ENCODE measurements at places on chromosomes 4 and X.

- DNase-seq = no peak
These were observed 72.8 kb downstream of the FHIP1A start for GRCh38 chr4:151481813-151482212.

DNA sequence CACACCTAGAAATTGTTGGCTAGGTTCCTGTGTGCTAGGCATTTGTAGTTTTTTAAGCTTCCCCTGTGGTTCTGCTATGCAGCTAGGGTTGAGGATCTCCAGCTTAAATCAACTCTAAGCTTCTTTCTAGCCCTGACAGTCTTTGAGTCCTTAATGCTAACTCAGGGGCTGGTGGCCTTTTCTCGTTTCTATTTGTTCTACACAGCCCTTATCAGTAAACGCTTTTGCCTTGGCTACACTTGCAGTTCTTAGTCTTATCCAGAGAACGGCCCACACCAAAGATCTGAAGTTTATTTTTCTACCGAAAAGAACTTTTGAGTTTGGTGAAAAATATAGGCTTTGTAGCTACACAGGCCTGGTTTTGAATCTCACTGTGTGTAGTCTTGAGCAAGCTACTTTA is 212.0 kb downstream of the DHX15 start:
- no peak for DNase-seq

DNA sequence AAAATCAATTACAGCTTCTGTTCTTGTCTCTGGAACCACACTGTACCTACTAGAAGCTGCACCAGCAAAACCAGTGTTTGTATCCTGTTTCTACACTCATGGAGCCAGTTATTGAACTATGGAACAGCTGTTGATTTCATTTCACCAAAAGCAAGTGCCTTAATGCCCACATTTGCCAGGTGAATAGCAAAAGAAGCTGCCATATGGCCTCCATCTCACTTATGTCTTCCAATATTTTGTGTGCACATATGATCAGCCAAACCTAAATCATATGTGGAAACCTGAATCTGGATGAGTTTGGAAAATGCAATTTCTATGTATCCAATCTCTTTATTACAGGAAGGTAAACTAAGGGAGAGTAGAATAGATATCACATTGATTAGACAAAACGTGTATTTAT is 415.8 kb upstream of the GRID2 start:
- no peak for DNase-seq

DNA sequence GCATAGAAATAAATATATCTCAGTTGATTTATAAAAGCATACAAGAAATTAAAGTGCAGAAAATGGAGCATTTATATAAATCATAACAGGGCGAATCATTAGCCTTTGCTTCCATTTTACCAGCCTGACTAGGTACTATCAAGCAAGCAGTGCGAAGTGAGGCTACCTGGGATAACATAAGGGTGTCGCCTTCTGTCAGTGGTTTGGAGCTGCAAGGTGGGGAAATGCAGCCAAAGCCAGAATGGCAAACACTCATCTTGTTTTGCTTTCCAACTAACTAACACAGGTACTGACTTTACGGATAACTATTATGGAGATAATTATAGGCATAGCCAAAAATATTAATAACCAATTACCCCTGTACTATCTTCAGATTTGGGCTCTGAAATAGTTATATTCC is 1459.8 kb downstream of the RAPGEF2 start:
- no peak for DNase-seq

DNA sequence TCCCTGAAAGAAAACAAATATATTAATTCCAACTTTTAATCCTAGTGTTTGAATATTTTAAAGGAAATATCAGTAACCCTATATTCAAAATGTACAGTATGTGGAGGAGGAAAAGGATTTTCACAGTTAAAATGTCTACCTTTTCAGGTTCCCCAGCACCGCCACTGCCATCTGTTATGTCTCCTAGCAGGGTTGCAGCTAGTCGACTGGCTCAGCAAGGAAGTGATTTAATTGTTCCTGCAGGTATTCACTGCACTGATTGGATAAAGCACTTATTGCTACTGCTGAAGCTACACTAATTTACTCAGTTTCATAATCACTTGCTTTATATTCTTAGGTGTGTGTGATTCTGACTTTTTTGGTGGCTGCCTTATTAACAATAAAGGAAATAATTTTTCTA is 65.5 kb upstream of the FHDC1 start:
- DNase-seq = no peak

GRCh38 chrX:22800360-22800759 is 199.4 kb upstream of the DDX53 start:
- no peak for DNase-seq

DNA sequence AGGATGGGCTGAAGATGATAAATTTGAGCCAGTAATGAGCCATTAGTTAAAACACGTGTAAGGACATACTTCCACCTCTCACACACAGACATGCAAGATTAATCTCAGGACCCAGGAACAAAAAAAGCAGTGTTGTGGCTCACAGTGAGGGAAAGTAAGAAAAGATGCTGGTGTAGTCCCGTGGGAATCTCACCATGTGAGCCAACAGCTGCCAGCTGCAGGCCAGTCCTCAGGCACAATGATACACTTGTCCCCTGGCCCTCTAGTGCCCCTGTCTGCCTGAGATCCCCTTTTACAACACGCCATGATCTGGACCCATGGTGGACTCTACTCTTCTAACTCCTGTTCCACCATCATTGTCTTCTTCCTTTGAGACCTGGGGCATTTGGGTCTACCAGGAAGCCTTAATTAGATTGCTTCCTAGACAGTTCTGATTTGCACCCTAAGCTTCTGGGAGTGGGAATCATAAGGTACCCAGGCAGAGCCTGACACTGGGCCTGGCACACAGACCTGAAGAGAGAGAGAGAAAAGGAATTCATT is 194.7 kb downstream of the STIM2 start:
- no peak for DNase-seq

DNA sequence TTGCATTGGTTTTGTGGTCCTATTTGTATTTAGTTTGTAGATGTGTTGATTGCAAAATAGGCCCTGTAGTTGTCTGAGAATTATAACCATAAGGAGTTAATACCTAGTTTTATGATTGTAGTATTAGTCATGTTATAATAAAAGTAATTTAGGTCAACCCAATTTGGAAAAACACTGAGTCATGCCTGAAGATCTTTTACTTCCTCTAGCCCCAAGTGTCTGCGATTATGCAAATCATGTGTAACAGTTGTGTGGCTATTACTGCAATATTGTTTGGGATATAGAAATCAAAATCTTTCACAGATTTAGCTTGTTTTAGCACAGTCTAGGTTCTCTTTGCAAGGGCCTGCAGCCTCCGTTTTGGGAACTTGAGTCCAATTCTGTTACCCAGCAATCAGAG is 12.6 kb downstream of the SRD5A3 start:
- peak; percentile 38 for DNase-seq

DNA sequence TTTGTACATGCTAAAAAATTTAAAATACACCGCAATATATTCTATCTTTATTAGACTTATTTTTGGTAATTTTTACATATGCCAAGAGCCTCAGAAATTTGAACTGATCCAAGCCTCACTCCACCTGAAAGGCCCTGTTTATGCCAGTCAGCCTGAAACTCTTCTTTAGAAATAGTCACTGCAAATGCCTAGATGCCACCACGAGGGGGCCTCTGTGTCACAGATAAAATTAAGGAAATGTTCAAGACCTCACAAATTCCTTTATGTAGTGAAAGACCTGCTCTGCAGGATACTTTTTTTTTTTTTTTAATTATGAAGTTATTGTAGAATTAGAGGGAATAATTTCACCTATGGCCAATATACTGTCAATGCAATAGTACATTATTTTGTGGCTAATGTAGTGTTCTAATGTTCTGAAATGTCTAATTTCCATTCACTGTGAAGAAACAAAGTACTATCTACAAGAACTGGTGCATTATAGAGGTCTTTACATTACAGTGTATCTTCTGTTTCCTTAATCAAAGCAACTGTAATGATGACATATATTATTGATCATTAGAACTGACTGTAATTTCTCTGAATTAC is 69.8 kb downstream of the DTHD1 start:
- peak; percentile 85 for DNase-seq

DNA sequence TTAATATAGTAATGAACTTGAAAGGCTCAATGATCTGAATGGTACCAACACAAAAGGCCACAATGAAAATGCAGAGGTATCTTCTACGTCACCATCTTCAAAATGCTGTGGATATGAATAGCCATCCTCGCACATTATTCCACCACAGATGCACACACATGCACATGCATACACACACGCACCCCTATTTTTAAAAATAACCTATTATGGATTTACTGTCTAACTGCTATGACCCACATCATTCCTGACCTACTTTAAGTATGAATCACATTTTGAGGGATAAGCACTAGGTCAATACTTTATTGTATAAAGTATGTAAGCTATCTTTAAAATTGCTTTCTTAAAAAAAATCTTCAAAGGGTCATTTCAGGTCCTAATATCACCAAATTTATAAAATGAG is 24.4 kb upstream of the CORIN start:
- no peak for DNase-seq

DNA sequence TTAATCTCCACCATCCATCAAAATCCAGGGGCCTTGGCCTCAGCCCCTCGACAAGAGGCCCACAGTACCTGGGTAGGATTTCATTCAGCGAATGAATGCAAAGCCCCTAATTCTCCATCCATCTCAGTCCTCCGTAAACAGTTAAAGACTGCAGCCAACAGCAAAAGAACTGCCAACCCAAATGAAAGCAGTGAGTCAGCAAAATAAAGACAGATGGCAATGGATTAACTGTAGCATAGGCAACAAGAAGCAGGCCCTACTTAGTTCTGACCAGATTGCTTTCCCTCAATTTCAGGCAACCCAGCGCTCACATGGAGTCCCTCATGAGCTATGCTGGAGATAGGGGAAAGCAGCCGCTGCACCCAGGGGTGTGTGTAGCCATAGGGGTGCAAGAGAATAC is 21.4 kb downstream of the PLAC1 start:
- DNase-seq = no peak

- DNase-seq = peak; percentile 12
These were observed 481 bp downstream of the UTP3 start for GRCh38 chr4:70688795-70689231.

DNA sequence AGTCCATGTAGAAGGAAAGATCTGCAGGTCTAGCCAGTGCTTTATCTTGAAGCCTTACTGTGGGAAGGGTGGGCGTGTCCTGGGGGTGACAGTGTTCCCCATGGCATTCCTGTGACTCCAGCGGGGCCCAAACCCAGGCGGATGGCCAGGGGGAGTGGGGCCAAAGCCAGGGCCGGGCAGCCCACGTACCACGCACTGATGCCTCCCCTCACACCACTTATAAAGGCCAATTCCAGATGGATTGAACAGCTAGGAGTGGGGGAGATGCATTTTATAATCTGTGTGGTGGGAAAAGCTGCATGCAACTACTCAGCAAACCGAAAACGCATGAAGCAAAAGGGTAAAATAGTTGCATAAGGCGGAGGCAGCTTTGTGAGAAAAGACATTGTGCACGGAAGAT is 36.4 kb downstream of the NELFA start:
- no peak for DNase-seq

- DNase-seq = peak; percentile 43
These were observed at the start of gene ARHGAP10 for GRCh38 chr4:147731580-147732517. Gene ARHGAP10 (plus strand): TSS chr4:147732088. CDS start chr4:147732302, 214 bp downstream.

DNA sequence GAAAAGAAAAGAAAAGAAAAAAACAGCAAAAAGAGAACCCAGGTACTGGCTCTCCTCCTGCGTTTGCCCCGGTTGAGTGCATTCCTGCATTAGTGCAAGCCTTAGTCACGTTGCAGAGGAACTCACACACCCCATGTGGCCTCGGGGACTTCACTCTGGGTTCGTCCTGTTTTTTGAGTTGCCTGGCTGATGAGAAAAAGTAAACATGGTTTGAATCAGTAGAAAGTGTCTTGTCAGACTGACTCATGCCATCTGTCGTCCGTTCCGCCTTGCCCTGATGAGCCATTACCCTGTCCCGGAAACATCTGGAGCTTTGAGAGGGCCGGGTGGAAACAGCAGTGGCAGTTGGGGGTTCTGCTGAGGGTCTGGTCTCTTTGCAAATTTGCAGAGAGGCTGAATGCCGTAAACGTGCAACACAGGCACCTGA is 16.3 kb downstream of the CD99 start:
- peak; percentile 16 for DNase-seq

DNA sequence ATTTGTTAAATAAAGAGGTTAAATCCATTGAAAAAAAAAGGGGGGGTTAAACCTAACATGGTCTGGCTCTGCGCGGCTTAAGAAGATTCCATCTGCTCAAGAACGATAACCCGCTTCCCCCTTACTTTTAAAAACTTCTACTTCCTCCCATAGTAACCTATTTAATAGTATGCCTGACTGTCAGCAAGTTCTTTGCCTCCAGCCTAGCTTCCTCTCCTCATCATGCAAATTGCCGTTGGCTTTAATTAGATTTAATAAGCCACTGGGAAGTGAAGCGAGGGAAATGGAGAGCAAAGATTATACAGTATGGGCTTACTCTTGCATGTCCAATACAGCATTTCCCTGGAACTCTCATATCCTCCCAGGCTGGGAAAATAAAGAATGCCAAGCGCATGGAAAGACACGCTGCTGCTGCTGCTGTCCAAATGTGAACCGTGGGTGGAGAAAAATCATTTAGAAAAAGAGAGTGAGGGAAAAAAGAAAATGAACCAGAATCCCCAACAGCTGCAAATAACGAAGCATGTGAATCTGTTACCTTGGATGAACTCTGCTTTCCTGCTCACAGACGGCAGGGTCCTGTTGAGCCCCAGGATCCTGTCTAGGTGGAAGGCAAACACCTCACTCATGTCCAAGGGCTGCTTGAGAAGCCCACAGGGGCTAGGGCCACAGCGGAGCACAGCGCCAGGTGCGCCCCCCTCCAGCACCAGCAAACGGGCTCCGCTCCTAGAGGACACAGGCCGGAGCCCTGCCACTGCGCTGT is 2.7 kb downstream of the GASK1B start:
- DNase-seq = no peak

- no peak for DNase-seq
These were observed 2.6 kb downstream of the ARHGAP24 start for GRCh38 chr4:85477534-85477933.

DNA sequence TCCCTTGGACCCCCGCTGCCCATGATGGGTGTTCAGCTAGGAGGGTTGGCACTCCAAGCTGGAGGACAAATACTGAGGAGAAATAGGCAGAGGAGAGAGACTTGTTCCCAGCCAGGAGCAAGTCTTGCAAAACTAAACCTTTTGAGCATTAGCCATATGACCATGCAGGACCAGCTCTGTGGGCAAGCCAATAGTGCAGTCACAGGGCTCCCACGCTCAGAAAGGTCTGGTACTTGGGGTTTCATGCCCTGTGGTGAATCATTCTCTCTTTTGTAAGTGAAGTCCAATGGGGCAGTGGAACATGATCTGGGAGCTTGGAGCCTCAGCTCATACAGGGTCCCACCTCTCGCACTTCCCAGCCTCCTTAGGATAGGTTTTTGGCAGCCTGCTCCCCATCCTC is 300.9 kb downstream of the BCOR start:
- DNase-seq = no peak
